ENCODE measurements at places on chromosomes 5 and 9.

DNA sequence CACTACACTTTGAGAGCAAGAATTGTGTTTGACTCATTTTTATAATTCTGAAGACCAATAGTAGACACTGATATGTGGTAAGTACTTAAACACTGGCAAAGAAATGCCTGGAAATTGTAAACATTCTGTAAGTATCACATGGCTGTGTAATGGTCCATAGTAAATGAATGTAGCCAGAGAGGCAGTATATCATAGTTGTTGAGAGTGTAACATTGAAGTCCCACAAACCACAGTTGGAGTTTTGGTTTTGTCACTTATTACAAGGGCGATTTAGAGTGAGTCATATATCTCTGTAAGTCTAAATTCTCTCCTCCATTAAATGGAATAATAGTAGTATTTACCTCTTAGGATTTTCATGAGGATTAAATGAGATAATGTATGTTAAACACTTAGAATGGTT is 181.1 kb upstream of the MEF2C start:
- no peak for DNase-seq

- no peak for DNase-seq
Measured at GRCh38 chr9:129633207-129633606, 7.2 kb downstream of the NTMT1 start.

- DNase-seq = no peak
Measured at GRCh38 chr9:130211548-130212226, 39.5 kb downstream of the NCS1 start.

GRCh38 chr5:17257705-17258273 is 40.4 kb downstream of the BASP1 start:
- DNase-seq = no peak

- DNase-seq = no peak
Measured at GRCh38 chr5:132639706-132640130, 18.3 kb upstream of the IL13 start.

DNA sequence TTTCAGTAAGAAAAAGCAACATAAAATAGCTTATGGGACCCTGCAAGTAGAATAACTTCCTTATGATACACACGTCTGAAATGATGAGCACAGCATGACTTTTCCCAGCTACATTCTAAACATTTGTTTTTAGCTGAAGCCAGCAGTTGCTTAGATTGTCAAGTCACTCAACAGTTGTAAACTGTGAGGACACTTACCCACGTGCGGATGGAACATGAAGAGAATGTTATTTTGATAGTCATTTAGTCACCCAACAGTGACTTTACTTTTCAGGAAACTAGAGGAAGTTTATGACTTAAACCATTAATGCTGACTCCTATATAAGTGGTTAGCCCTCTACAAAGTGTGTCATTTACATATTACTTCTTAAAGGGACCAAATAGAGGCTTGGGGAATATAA is 3.0 kb downstream of the HACD4 start:
- no peak for DNase-seq

DNA sequence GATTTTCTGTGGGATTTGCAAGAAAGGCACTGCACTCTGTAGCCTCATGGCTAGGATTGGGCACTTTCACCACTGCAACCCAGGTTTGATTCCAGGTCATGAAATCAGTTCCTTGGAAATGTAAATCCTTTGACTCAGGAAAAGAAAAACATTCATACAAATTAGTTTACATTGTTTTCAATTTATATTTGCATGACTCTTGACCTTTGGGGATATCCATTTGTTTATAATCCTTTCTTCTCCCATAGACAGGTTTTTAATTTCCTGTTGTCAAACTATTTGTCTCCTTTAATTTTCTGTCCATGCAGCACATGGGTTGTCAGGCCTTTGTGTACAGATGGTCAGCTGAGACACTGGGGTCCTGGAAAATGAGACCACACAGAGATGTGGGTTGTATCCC is 801.5 kb downstream of the NR2F1-AS1 start:
- DNase-seq = no peak

DNA sequence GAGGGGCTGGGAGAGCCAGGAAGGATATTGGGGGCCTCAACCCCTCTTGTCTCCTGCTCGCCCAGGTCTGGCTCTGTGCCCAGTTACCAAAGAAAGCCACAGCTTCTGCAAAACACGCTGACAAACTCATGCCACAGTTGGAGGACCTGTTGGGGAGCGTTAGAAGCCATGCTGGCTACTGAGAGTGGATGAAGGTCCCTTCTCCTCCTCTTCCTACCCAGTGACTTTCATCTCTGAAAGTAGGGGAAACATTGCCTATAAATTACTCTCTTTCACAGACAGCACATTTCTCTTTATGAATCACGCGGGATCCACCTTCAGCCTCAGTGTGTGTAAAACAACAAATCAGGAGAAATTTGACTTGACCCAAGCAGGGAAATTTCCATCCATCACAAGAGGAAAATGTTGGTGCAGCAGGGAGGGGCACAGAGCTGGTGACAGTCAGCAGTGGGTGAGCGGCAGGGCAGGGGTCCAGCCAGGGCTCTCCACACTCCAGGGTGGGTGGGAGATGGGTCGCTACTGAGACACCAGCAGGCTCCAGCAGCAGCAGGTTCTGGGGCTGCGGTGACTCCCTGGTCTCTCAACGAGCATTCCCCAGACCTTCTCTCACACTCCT is 181.9 kb downstream of the FGF18 start:
- DNase-seq = no peak

GRCh38 chr5:174058433-174059122 is 13.1 kb downstream of the NSG2 start:
- no peak for DNase-seq

DNA sequence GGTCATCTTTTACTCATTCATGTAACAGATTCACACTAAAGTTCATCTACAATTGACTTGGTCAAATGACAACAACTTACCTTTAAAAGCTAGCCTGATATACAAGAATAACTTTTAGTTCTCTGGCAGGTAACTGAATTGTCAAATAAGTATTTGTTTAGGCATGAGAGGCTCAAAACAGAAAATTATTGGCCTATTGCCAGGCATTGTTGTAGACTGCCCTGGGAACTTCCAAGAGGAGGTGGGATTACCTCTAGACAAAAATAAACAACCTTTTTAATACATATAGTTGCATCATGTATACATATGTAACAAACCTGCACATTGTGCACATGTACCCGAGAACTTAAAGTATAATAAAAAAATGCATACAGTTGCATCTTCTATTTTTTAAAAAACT is 18.2 kb upstream of the SLCO4C1 start:
- DNase-seq = no peak

- no peak for DNase-seq
Measured at GRCh38 chr5:38663249-38663648, 106.8 kb upstream of the LIFR start.

- no peak for DNase-seq
Measured at GRCh38 chr5:124071039-124071438, 559.1 kb downstream of the CSNK1G3 start.

- no peak for DNase-seq
Measured at GRCh38 chr9:110197330-110198187, 10.4 kb downstream of the C9orf152 start.

DNA sequence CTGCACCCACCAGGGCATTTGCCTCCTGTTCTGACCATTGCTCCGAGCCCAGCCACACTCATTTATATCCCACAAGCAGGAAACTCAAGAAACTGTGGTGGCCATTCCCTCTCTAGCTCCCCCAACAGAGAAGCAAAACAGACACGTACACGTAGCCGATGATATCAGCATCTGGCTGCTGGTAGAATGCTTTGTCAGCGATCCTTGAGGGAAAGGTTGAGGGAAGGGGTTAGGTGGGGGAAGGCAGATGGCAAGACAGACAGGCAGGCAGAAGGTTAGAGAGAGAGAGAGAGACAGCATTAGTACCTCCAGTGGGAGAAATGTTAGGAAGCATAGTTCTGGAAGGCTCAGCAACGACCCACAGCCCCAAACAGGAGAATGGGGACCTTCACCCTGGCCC is 7.8 kb downstream of the HIGD2A start:
- no peak for DNase-seq

GRCh38 chr5:55234121-55234700 is 803 bp upstream of the CCNO start:
- DNase-seq = no peak

DNA sequence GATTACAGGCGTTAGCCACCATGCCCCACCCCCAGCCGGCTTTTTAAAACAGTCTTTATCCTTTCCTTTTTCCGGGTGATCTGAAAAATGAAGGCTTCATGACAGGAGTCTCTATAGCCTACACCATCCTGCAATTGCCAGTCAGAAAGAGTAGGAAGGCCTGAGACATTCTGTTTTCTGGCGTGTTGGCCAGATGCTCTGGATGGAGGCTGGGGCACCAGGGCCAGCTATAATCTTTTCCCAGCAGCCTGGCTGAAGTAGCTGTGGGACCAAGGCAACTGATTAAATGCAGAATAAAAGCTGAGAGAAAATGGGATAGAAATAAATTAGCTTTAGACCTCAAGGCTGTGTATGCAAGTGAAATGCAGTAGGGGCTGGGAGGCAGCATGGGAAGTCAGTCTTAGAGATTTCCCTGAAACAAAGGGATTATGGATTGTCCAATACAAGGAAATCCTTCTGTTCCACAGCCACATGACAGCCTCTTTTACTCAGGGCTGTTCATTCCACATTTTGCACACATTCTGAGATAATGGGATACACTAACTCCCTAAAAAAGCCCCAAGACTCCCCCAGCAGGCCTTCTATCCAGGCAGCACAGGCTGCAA is 116.0 kb upstream of the LRRTM2 start:
- no peak for DNase-seq

- DNase-seq = no peak
Measured at GRCh38 chr9:34573599-34574325, 15.8 kb downstream of the CNTFR start.

- no peak for DNase-seq
Measured at GRCh38 chr5:17190242-17190778, 27.1 kb upstream of the BASP1 start.

GRCh38 chr5:131242728-131243255 is 21.1 kb upstream of the CDC42SE2 start:
- DNase-seq = no peak

DNA sequence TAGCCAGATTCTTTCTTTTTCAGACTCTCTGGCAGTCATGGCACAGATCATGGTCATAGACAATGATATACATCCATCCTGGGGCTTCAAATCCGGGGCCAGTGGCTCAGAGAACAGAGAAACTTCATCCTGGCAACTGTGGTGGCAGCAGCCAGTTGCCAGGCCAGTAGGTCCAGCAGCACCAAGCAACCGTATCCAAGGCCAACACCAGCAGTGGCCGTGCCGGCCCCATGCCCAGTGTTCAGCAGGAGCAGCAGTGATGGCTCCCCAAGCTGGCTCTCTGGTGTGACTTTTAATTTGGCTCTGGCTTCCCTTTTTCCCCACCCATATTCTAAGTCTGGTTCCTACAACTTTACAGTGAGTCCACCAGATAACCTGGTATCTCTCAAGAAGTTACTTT is 300.5 kb downstream of the DEPDC1B start:
- no peak for DNase-seq

DNA sequence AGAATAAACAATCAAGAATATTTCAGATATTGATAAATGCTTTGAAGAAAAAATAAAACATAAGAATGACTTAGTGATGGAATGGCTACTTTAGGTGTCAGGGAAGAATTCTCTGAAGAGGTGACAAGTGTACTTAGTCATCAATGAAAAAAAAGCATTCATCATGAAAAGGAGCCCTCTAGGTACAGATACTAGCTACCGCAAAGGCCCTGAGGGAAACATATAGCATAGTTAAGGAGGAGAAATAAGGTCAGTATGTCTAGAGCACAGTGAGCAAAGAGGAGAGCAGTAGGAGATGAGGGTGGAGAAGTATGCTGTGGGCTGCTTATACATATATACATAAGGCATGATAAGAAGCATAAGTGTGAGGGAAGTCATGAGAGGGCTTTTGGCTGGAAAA is 41.8 kb downstream of the CSF2 start:
- DNase-seq = no peak

- DNase-seq = no peak
Measured at GRCh38 chr5:75243510-75243909, 6.8 kb upstream of the ANKRD31 start.

DNA sequence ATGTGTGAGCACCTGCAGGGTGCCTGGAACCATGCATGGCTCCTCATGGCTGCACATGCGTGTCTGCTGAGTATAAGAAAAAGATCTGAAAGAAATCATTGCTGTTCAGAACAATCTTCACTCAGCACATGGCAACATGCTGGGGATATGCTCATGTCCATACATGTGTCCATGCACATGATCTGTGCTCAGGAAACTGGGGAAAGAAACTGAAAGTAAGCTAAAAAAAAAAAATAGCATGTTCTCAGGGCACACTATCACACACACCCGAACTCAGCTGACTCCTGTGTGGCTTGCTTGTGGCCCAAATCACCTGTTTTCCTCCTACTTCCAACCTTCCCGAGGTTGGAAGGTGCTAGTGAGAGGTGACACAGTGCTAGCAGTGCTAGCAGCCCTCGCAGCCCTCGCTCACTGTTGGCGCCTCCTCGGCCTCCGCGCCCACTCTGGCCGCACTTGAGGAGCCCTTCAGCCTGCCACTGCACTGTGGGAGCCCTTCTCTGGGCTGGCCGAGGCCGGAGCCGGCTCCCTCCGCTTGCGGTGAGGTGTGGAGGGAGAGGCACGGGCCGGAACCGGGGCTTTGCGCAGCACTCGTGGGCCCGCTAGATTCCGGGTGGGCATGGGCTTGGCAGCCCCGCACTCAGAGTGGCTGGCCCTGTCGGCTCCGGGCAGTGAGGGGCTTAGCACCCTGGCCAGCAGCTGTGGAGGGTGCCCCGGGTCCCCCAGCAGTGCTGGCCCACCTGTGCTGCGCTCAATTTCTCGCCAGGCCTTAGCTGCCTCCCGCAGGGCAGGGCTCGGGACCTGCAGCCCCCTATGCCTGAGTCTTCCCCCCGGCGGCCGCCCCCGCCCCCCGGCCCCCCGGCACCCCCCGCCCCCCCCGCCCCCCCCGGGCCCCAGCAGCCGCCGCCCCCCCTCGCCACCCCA is 76.0 kb downstream of the GADD45G start:
- DNase-seq = no peak

DNA sequence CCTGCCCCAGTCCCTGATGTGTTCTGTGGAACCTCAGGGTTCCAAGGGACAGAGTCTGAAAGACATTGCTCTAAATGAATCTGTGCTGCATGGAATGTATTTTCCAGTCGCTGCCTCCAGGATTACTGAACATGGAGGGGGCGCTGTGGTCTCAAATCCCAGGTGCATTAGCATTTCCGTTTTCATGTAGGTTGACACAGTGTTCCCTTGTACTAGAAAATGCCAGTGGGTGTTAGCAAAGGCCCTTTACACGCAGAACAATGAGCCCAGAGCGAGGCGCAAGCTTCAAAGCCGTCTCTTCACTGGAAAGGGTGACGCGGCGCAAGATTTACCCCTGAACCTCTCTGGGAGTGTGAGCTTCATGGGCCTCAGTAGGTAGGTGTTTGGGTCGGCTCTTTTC is 308.3 kb downstream of the SLIT3 start:
- DNase-seq = no peak

DNA sequence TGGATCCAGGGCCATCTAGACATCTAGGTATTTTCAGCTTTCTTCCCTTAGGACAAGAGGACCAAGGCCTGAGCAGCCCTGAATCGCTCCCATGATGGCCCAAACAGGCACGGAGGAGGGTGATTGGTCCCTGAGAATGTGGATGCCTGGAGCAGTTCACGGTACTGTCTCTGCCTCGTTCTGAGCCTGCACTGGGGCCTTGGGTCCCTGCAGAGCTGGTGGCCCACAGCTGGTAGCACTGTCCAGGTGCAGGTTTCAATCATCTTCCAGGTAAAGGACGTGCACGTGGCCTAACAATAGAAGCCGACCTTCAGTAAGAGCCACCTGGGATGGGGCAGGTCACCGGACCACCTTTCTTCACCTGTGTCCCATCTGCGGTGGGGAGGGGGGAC is 19.4 kb upstream of the FCN1 start:
- no peak for DNase-seq
